ENCODE measurements at places on chromosomes 4 and X.
A peak's percentile ranks its signal among the peaks of the same experiment; 100 is the strongest.

GRCh38 chr4:22129454-22130029 lies 181.0 kb upstream of the KCNIP4 start:
- DNase-seq, result no peak

DNA sequence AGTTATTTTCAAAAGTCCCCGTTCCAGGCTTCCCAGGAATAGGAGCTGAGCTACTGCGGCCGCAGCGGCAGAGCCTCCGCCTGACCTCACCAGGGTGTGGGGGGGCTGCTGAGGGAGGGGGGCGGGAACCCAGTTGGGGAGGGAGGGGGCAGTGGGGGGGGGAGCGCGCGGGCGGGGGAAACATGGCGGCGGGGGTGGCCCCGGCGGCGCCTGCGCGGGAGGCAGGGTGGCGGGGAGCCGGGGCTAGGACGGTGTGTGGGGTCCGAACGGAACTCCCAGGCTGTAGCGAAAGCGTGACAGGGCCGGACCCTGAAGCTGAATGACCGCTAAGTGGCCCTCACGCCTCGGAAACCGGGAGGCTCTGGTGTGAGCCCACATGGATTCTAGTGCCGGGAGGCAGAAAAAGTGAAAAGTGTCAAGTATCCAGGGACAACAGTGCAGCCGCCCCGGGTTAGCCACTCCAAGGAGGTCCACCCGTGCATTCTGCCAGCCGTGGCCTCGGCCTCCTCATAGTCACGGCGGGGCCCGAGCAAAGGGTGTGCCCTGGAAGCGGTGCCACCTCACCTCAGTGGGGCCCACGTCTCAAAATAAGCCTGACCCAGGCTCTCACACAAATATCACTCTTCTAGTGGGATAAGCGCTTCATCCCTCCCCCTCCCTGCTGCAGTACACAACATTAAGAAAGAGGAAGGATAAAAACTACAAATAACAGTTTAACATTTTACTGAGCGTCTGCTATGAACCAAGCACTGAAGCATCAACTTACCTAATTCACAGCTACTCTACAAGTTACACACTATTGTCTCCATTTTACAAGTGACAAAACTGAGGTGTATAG lies at the start of gene KLHL13:
KLHL13 (minus strand) TSS at position 98 of the 838 bp plus-strand sequence. CDS start 88,337 bp downstream, outside the sequence.
- DNase-seq, result peak; percentile 1

DNA sequence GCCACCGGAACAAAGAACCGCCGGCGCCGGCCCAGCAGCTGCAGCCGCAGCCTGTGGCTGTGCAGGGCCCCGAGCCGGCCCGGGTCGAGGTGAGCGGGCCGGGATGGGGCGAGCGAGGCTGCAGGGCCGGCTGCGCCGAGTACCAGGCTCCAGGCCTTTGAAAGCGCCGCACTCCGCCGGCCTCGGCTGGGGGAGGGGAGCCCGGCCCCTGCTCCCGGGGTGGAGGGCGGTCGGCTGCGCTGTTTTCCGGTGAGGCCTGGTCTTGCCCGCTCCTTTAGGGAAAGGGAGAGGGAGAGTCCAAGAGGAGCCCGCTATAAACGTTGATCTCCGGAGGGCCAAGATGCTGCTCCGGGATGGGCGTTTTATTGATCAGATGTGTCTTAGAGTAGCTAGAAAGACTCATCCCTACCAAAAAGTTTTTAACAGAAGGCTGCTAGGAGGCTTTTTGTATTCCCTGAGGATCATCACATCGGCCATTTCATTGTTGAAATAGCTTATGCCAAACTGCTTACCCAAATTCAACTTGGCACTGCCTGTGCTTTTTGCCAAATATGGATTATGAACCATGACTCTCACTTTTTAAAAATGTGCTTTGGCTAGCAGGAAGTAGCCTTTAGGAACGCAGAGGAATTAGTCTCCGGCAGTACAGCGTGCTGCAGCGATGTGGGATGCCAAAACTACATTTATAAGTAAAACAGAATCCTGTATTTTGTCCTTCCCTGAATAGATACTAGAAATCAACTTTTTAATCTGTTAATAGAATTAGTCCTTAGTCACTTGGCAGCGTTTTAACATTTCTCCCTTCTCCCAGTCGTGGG lies 760 bp downstream of the TMEM165 start:
- no peak for DNase-seq

DNA sequence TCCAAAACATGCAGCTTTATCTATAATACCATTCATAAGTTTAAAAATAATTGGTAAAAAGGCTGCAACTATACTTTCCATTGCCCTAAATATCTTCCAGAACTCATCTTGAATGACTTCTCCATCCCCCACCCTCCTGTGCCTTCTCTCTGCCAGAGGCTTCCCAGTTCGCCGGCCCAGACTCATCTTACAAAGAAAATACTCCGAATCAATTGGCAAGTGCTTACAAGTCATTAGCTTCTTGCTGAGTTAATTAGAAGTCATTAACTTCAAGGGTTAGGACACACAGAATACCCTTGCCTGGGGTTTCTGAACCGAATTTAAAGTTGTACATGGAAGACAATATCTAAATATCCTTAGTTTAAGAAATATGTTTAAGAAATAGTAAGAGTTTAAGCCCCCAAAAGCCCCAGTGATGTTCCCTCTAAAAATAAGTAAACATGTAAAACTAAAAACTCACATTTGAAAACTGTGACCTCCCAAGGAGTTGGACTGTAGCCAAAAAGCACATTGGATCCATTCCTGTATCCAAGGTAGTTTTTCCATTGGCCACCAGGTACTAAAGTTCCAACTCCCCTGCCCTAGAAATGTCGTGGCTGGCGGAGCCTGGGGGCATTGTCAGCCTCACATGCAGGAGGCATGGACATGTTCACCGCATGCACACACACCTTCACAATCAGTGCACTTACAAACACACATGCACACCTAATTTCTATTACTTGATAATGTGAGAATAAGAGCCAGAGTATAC lies 535.2 kb upstream of the FAT1 start:
- DNase-seq, result no peak

DNA sequence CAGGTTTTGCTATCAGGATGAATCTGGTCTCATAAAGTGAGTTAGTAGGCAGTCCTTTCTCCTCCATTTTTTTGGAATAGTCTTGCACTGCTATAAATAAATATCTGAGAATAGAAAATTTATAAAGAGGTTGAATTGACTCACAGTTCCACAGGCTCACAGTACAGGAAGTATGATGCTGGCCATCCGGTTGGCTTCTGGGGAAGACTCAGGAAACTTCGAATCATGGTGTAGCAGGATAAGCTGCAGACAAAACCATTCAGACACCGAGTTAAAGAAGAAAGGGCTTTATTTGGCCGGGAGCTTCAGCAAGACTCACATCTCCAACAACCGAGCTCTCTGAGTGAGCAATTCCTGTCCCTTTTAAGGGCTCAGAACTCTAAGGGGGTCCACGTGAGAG lies 348.2 kb downstream of the KCTD8 start:
- no peak for DNase-seq

DNA sequence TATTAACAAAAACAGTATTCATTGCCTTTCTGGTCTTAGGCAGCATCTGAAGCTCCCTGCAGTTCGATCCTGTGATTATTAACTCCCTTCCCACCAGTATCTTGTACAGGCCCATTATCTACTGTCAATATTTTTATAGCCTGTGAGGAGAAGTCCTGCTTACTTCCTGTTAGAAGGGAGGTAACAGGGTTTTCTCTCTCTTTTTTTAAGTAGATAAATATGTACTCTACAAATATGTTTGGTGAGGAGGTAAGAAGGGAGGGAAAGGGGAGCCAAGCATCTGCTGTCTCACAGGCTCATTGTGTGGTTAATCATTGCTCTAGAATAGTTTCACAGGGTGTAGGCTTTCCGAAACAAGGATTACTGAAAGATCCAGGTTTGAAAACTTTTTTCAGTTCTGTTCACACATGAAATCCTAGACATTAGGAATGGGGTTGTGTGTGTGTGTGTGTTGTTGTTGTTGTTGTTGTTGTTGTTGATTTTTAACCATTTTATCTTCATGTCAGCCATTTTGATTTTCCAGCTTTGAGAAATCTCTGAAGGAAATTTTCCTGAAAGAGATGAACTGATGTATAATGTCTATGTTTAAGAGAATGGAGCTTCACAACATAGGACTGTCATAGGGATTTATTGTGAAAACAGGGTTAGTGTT lies 14.2 kb downstream of the ATOH1 start:
- DNase-seq, result no peak

GRCh38 chr4:95428291-95429070 lies 120.3 kb downstream of the UNC5C start:
- DNase-seq, result no peak

DNA sequence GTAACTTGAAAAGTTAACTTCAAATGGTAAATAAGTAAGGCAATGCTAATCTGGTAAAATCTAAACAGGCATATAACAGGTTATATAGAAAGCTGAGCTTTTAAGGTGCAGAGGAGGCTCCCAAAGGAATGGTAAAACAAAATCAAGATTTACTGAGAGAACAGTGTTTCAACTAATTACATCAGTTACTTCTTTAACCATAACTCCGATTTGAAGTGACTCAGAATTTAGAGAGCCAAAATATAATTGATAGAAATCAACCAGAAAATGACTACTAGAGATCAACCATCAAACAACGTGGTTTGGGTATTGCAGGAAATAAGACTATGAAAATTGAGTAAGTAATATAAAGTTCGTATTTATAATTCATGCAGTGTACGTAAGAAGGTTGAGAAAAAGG lies 6.9 kb downstream of the G3BP2 start:
- no peak for DNase-seq

DNA sequence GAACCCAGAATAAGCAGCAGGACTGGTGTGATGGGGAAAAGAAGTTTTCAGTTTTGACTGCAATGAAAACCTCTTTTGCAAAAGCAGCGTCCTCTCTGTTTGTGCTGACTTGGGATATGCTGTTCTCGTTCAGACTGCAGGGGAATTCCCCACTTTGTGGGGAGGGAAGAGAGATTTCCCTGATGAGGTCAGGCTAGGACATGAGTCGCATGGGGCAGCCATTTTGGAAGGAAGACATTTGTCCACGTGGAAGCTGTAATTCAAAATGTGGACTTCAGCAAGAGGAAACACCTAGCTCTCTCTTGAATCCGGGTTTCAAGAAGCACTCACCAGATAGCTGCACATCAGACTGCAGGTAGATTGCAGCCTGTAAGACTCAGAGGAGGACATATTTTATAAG lies 39.3 kb downstream of the ING2 start:
- no peak for DNase-seq

Data from nucleus accumbens (tissue), 56 donors.